ENCODE measurements at places on chromosomes 2 and 18.

- no peak for DNase-seq
Measured at GRCh38 chr2:102652126-102652525, 32.8 kb downstream of the SLC9A2 start.

DNA sequence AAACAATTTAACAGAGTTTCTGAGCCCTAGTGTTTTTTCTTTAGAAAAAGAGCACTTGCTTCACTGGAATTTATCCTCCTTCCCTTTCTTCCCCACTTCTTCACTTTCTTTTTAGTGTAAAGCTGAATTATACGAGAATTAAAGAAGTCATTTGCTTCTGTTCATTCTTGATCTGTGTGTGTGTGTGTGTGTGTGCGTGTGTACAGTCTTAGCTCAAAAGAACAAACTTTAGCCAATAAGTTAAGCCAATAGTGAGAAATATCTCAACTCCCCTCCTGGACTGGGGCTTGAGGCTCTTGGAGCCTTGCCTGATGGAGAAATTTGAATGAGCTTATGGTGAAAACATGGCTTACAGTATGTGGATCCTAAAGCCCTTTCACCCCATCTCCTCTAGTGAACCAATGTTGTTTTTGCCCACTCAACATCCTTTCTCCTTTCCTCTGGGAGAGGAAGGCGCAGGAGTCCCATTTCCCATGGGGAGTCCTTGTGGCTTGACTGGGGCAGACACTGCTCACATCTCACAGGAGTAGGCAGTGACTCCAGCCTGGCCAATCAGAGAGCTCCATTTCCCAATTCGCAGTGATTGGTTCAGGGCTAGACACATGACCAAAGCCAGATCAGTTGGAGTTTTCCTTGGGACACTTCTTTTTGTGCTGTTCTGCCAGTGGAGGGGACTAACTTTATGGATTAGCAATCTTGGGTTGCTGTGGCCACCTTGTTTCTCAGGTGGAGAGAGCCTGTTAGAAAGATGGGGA lies 16.3 kb upstream of the MYO3B start:
- DNase-seq: no peak

- DNase-seq: peak; percentile 75
Measured at GRCh38 chr2:181466661-181467576, 9.7 kb downstream of the ITGA4 start.

DNA sequence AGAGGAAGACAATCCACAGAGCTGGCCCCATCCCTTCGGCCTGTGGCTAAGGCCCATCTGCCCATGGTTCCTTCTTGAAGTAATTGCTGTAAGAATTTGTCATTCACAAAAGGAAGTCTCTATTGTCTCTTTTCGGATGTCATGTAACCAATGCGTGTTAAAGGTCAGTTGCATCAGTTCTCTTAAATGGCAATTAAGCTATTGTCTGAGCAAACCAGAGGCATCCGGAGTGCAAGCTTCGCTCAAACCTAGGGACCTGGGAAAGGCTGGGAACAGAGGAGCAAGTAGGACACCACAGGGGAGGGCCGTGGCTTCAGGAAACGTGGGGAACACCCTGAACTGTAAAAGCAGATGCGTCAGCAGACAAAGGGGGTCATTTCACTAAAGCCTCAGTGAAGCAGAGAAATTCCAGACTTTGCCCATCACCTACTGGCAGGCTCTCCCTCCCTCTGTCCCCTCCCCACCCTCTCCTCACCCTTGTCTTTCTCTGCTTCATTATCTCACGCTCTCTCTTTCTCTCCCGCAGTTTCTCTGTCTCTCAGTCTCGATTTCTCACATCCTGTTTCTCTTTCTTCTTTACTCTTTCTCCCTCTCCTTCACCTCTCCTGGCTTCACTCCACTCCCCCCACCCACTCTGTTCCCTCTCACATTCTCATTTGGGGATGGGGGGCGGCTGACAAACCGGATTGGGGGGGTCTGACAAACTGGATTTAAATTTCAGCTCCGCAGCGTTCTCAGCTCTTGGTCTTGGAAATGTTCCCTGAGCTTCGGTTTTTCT lies 204.6 kb upstream of the TNP1 start:
- no peak for DNase-seq

- DNase-seq: no peak
Measured at GRCh38 chr2:38156436-38156835, 80.5 kb upstream of the CYP1B1 start.

GRCh38 chr2:146173934-146174333 lies 1654.0 kb upstream of the ZEB2 start:
- DNase-seq: no peak

DNA sequence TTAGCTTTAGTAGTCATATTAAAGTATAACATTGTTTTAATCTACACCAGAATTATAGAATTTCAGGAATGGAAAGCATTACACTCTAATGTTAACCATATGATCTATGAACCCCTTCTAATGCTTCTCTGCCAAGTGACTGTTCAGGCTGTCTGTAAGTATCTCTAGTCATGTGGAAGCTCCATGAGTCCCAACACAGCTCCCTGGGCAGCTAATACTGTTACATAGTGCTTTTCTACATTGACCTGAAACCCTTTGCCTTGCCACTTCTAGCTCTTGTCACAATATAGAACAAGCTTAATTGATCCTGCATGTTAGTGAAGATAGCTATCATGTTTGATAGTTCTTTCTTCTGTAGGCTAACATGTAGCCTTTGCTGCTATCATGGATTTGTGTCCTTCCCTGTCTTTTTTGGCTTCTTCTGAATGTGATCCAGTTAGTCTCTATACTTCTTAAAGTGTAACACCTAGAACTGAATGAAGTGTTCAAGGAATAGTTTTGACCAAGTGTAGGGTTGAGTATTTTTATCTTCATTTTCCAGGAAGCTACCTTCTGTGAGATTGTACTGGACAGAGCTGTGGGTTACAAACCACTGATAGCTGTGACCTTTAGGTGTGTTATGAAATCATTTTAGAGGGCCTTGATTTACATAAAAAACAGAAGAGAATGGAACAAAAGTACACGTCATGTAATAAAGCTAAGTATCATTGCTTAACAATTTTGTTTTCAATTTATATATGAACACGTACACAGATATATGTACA lies 23.7 kb downstream of the BABAM2 start:
- DNase-seq: no peak

DNA sequence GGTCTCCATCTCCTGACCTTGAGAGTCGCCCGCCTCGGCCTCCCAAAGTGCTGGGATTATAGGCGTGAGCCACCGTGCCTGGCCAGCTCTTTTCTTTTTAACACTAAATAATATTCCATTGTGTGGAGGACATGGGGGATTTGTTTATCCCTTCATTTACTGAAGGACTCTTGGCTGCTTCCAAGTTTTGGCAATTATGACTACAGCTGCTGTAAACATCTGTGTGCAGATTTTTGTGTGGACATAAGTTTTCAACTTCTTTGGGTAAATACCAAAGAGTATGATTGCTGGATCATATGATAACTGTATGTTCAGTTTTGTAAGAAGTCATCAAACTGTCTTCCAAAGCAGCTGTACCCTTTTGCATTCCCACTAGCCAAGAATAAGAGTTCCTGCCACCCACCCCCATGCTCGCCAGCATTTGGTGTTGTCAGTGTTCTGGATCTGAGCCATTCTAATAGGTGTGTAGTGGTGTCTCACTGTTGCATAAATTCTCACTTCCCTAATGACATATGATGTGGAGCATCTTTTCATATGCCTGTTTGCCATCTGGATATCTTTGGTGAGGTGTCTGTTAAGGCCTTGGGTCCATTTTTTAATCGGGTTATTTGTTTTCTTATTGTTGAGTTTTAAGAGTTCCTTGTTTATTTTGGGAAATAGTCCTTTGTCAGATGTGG lies 52.2 kb downstream of the TNFRSF11A start:
- DNase-seq: no peak

DNA sequence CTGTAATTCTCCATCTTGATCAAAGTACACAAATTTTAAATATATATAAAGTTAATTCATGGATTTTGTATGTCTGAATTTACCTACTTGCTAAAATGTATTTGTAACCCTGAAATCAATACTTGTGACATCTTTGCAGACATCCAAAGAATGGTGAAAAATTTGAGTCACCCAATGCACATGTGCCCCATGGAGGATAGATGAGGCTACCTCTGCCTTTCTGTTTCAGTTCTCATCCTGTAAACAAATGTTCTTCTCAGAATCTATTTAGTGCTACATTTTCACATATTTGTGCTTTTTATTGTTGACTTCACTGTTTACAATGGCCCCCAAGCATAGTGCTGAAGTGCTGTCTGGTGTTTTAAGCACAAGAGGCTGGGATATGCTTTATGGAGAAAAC lies 171.5 kb downstream of the LRATD1 start:
- no peak for DNase-seq

- DNase-seq: no peak
Measured at GRCh38 chr2:45869165-45869501, 217.7 kb downstream of the PRKCE start.

GRCh38 chr18:9817286-9817685 lies 68.5 kb upstream of the TXNDC2 start:
- no peak for DNase-seq

DNA sequence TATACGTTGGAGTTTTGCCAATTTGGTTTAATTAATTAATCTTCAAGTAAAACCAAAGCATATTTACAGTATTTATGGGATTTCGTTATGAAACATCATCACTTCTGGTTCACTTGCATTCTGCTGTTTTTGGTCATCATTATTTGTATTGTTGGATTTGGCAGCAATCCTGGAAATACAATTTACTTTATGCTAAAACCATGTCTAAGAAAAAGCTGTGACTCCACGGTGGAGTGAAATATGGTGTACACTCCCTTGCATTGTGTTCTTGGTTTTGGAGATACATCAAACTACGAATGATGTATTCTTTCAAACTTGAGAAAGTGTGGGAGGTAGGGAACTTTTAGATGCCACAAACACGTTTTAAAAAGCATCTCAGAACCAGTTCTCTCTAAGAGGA lies 106.4 kb downstream of the CTAGE1 start:
- DNase-seq: no peak

DNA sequence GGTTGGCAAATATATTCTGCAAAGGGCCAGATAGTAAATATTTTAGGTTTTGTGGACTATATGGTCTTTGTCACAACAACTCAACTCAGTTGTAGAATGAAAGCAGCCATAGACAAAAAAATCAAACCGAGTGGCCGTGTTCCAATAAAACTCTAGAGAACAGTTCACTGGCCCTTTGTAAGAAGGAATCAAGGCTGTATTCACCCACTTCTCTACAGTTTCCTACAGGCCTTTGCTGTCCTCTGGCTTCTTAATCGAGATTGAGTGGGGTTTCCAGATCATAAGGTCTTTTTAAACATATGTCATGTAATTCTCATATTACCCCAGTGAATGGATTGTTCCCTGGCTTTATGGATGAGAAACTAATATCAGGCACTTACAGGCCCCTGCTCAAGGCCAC lies 448.9 kb upstream of the ETAA1 start:
- no peak for DNase-seq

GRCh38 chr2:144201868-144202468 lies 318.0 kb downstream of the ZEB2 start:
- DNase-seq: no peak

DNA sequence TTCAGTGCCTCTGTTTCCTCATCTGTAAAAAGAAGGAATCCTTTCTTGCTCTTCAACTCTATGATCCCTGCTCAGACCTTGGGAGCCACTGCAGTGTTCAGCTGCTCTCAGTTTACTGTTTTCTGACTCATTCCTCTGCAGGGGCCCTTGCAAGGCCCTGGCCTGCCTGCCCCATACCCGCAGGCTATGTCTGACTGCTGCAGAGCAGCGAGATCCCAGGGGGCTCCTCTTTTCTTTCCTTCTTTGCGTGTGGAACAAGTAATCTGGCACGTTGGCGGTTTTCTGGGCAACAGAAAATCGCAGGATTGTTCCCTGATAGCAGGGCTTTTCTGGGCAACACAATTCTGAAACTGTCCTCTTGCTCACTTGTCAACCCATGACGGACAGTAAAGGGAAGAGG lies 376.0 kb downstream of the DCC start:
- no peak for DNase-seq

DNA sequence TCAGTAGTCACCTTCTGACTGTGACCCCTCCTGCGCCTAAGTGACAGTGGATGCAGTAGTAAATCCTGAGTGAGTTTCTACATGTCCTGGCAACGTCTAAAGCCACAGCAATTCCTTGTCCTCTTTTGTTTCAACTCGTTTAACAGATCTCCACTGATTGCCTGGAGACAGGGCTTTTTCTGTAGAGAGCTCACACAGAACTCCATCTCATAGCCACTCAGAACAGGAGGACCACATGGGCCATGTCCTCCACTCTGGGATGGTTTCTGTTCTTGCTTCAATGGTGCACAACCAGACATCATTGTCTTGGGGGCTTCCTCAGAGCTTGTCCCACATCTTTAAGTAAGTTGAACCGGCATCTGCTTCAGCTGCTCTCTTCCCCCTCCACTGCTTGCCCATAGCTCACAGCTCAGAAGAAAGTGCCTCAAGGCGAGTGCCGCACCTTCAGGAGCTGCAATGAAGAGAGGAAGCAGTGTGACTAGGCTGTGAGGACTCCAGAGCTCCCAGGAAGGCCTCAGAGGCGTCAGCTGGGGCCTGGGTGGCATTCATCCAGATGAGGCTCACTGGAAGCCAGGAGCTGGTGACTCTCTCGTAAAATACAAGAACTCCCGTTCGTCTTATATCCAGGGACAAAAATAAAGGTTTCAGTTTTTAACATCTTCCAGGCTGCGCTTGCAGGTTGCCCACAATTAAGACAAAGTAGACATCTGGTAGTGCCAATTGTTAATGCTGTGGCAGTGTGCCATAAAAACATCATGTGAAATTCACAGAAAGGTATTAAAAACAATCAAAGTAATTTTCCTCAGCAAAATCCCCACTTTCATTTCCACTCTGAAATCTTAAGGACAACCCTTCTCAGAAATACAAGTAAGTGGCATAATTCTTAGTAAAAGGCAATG lies 37.3 kb downstream of the ST3GAL5 start:
- no peak for DNase-seq

DNA sequence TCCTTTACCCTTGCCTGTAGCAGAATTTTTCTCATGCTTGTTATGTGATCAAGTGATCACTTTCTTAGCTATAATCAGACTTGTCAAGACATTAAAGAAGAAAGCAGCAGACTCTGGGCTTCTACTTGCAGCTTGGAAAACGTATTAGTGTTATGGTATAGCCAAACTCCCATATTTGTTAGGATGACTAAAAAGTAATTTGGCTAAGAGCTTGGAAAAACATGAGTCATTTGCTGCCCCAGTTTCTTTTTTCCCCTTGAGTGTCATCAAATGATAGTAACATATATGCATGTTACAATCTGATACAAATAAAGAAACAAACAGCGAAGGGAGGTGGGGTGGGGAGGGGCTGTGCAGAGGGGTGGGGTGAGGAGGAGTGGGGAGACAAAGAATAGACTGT lies 155.5 kb downstream of the IKZF2 start:
- DNase-seq: no peak

GRCh38 chr18:66916834-66917233 lies 312.9 kb upstream of the CDH19 start:
- DNase-seq: no peak

- DNase-seq: no peak
Measured at GRCh38 chr18:56995579-56996188, 151.2 kb upstream of the BOD1L2 start.

- no peak for DNase-seq
Measured at GRCh38 chr18:68962623-68963022, 164.7 kb downstream of the CCDC102B start.

GRCh38 chr2:36707050-36707449 lies 10.5 kb downstream of the VIT start:
- DNase-seq: no peak

- DNase-seq: no peak
Measured at GRCh38 chr2:169143998-169144397, 74.6 kb downstream of the DHRS9 start.
